Astrocyte (in vitro differentiated cells and primary cell): ENCODE measurements at places on chromosomes 6 and 20. TPM values are rescaled to one million over a fixed set of nuclear protein-coding genes. Genes with fewer than 3 reads are reported as not detected.

DNA sequence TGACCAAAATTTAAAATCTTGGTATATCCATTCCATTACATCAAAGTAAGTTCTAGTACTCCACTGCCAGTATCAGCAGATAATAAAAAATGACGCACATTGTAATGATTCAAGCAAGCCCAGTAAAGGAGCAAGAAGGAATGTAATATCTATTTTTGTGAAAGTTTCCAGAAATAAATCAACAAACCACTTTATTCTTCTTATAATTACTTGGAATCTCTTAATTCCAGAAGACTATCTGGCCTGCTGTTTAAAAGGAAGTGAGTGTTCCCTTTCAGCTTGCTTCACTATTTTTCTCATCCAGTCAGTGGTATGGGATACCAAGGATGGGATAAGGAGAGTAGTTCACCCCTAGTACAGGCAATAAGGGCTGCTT, 42.2 kb upstream of the DSE start:
- peak; percentile 55 for DNase-seq

DNA sequence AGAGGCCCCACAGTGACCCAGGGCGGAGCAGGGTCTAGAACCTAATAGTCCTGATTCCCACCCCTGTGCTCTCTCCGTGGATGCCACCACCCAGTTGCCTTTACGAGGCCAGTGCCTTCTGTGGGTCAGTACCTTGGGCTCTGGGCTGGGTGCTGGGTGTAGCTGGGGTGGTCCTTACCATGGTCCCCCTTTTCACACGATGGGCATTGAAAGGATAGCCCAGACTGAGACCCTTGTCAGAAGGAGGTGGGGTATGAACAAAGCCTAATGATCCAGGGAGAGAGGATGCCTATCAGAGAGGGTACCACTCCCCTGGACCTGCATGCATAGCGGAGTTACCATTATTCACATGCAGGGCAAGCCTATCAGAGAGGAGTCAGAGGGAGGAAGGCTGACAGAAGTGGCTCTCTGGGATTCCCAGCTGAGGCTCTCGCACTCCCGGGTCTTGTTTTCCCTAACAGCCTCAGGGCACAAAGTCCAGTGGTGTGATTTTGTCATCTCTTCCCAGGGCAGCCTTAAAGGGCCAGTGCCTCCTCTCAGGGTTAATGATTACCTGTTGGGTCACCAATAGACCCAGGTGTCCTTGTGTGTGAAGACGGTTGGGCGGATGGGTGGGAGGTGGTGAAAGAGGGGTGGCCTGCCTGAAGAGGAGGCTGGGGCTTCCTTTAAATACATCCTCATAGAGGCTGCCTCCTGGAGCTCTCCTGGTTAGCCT, 36.2 kb downstream of the VEGFA start:
- DNase-seq, result no peak

DNA sequence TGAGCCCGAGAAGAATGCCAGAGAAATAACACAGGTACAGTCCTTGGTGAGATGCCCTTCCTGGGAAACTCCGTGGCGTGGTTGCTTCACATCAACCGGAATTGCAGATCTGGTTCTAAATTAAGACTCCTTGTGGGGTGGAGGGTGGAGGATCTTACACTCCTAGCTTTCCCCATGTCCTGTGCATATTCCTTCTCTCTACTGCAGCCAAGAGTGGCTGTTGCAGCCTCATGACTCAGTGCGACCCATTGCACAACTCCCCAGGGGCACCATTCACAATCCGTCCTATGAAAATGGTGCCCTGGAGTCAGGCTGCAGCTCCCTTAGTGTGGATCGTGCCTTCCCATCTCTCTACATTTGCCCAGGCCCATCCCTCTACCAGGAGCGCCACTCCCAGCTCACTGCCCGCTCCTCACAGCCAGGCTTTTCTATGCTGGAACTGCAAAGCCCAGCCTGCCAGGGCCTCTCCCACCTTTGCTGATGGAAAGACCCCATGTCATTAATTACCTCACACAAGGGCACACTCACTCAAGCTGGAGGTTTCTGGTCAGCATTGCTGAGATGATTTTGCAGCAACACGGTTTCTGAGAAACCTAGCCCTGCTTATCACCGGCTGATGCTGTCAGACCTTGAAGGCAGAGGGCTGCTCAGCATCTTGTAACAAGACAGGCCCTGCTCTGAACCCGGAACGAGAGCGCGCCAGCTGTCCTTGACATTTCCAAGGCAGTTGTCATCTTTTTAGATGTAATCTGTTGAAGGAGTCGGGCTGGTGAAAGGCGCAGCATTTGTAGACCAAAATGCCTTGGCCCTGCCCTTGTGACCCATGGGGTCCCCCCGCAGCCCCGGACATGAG, 39.7 kb downstream of the SIRPA start:
- peak; percentile 63 for DNase-seq

Gene SCRT2
- not detected in 2 replicates for total RNA-seq

GRCh38 chr20:57465943-57466342, 59.0 kb downstream of the CTCFL start:
- no peak for DNase-seq

Gene LY6G5C
- total RNA-seq, result 2.9 and 3.9 TPM in 2 replicates

Gene PRR3
- total RNA-seq, result 11.0 and 13.0 TPM in 2 replicates

- no peak for DNase-seq
Observed at GRCh38 chr6:162438980-162439379, 288.6 kb downstream of the PRKN start.

DNA sequence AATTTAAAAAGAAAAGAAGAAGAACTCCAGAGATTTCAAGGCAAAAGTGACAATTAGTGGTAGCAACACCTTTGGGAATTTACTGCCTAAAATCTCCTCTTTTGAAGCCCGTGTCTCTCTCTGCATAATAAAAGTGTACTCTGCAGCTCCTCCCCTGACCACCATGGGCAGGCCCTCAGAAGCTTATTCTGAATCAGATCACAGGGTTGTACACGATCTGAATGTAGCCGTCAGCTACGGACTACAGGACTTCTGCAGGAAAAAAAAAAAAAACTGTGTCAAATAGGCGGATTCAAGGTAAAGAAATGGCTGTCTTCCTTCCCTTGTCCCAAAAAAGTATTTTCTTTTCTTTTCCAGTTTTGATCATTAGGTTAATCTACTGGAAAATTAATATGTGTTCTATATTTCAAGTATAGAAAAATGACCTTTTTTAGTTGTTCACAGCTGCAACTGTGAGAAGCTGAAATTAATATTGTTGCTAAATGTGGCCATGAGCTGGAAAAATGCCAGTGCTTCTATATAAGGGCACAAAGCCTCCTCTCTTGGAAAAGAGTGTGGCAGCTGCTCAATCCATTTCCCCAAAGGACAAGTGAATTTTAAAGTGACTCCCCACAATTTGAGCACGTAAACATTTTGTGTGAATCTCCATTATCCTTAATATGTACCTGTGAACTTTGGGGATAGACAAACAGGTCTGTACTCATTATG, 397.4 kb downstream of the C6orf118 start:
- DNase-seq, result no peak

DNA sequence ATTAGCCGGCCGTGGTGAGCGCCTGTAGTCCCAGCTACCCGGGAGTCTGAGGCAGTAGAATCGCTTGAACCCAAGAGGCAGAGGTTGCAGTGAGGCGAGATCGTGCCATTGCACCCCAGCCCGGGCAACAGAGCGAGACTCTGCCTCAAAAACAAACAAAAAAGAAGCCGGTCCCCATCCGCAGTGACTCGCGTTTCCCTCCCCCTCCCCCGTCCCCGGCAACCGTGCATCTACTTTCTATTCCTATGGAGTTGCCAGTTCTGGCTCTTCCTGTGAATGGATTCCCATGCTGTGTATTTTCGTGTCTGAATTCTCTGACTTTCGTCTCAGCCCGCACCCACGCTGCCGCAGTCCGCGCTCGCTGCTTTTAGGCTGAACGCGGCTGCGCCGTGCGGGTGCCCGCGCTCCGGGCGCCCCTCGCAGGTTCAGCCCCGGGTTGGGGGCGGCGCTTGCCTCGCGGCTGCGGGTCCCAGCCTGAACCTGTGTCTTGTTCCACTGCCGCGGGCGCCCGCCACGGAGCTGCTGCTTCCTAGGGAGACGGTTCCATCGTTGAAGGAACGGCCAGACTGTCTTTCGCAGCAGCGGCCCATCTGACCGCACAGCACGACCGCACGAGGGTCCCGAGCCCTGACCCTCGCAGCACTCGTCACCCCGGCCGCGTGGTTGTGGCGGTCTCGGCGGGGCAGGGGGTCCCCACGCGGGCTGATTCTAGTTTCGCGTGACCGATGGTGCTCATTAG, 1.1 kb upstream of the MRGBP start:
- peak; percentile 41 for DNase-seq

Gene CPXM1
- total RNA-seq, result 10.6 and 10.9 TPM in 2 replicates

GRCh38 chr20:1402149-1402548, 9.3 kb upstream of the FKBP1A start:
- DNase-seq, result peak; percentile 65

GRCh38 chr6:21898107-21898796, 304.7 kb downstream of the SOX4 start:
- DNase-seq, result peak; percentile 79

Gene KCNG1
- 45.5 and 45.9 TPM in 2 replicates for total RNA-seq

Gene CD2AP
- 68.8 and 73.8 TPM in 2 replicates for total RNA-seq

Gene RAB32
- 75.7 and 77.4 TPM in 2 replicates for total RNA-seq

DNA sequence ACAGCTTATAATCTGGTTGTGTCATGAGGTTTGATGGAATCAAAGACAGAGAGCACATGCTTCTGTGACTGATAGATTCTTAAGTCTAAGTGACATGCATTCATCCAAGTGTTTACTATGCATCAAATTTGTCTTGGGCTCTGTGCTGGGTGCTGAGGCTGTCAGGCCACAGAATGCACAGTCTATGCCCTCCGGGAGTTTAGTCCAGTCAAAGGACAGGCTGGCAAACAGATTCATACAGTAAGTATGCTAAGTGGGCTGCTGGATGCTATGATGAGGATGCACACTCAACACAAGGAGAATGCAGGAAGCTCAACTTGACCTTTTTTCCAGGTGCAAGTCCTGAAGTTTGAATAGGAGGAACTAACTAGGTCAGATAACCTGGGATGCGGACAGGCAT, 146.7 kb downstream of the UST start:
- no peak for DNase-seq

- DNase-seq, result no peak
Observed at GRCh38 chr6:167541544-167541943, 216.7 kb downstream of the TTLL2 start.

Gene ANGPT4
- 0.05 and 0.12 TPM in 2 replicates for total RNA-seq

- peak; percentile 82 for DNase-seq
Observed at GRCh38 chr20:43584448-43585136, 6.1 kb upstream of the IFT52 start.
